ENCODE measurements at places on chromosomes 12 and 14.
A peak's percentile ranks its signal among the peaks of the same experiment; 100 is the strongest.

GRCh38 chr14:50400461-50400860, 3.8 kb upstream of the CDKL1 start:
- no peak for DNase-seq

- DNase-seq, result no peak
These were observed 40.5 kb downstream of the TSPAN11 start for GRCh38 chr12:30967026-30967425.

DNA sequence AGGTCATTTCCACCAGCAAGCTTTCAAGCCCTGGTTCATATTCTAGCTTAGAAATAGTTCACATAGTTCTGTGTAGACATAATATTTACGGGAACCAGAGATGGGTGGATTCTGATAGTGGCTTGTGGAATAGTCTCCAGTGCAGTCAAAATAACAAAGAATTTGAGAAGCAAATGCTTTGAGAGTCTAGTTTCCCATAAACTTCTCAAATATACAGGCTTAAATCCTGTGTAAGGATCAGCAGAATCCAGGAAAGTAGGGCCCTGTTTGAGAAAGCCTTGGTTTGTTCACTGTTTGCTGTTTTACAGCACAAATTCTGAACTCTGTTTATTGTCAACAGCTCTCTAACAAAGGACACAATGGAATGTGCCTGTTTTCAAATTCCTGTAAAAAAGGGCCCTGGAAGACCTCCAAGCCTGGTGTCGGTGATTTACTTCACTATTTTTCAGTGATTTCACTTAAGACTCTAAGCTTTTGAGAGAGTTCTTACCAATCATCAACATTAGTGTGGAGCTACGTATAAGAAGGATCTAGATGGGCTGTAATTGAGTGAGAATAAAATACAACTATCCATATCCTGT, 11.4 kb upstream of the FOS start:
- no peak for DNase-seq

DNA sequence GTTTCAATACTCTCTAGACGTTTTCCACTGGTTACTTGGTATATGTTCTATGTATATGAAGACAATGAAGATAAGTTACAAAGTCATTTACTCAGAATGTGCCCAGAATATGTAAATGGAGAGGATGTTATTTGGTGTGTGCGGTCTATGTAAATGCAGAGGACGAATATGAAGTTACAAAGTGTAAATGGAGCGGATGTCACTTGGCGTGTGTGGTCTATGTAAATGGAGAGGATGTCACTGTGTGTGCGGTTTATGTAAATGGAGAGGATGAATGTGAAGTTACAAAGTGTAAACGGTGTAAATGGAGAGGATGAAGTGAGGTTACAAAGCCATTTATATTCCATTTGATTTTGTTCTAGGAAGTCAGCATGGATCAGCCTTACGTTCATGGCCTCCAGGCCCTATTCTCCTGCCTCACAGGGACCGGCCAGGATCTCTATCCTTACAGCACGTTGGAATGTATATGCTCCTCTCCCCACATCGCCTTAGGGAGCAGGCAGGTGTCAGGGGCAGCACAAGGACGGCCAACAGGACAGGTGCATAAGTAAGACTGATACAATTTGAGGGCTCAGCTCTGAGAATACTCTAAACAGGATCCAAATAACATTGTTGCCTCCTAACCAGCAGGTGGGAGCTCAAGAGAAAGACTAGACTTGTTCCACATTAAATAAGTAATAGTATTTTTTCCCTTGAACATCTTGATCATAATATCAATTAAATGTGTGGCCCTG, 42.4 kb downstream of the GLRX5 start:
- no peak for DNase-seq

- DNase-seq, result no peak
These were observed 349.1 kb upstream of the CCDC196 start for GRCh38 chr14:66137081-66137480.

DNA sequence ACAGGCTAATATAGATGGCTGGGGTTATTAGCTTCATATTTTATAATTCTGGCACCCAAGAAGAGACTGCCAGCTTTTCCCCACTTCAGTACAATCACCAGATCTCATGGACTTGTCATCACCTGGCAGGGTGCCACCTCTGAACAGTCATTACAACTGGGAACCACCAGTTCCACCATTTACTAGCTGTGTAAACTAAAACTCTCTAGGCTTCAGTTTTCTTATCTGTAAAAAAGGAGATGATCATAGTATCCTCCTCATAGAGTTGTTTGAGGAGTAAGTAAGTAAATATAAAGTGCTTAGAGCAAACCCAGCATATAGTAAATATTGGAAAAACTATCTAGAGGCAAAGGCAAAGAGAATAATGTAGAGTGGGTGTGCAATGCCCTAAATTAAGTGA, 19.3 kb downstream of the CPNE8 start:
- peak; percentile 29 for DNase-seq

GRCh38 chr12:24455811-24456210, 493.1 kb downstream of the BCAT1 start:
- DNase-seq, result no peak

- no peak for DNase-seq
These were observed 37.8 kb downstream of the PROX2 start for GRCh38 chr14:74838166-74838565.

All from CD14-positive monocyte (primary cell).